Suppressor macrophage treated with lipopolysaccharide for 1 hour (primary cell): ENCODE measurements at places on chromosomes 6 and 20.

GRCh38 chr6:138044972-138045371, 62.2 kb downstream of the PERP start:
- DNase-seq, result no peak

DNA sequence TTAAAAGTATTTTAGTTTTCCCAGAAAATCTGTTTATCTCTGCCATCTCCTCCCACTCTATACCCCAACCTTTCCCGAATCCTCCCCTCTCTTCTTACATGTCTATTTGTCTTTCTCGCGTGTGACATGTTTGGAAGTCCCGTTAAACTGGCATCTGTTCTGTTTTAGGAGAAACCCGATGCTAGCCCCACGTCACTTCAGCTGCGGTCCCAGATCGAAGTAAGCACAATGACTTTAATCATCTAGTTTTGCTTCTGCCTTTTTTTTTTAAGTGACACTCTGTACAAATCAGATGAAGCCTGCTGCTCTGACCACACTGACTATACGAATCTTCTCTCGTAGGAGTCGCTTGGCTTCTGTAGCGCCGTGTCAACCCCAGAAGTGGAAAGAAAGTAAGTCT, 97.4 kb downstream of the SASH1 start:
- DNase-seq, result no peak

DNA sequence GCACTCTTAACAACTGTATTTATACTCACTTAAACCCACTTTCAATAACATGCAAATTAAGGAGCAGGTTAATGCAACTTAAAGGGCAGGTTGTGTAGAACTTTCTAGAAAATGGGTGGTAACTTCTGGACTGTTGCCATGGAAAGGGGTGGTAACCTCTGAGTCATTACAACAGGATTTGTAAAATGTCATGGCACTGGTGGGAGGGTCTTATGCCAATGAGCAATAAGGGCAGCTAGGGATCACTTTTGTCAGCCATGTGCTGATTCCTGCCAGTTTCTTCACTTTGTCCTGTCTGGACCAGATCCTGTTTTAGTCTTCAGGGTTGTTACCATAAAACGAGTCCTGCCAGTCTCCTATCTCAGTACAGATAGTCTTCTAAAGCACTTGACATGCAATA, 560.5 kb upstream of the PTCHD4 start:
- no peak for DNase-seq

GRCh38 chr20:44768854-44769480, 23.3 kb downstream of the KCNK15 start:
- no peak for DNase-seq

GRCh38 chr6:158626360-158627167, 18.0 kb downstream of the DYNLT1 start:
- no peak for DNase-seq

DNA sequence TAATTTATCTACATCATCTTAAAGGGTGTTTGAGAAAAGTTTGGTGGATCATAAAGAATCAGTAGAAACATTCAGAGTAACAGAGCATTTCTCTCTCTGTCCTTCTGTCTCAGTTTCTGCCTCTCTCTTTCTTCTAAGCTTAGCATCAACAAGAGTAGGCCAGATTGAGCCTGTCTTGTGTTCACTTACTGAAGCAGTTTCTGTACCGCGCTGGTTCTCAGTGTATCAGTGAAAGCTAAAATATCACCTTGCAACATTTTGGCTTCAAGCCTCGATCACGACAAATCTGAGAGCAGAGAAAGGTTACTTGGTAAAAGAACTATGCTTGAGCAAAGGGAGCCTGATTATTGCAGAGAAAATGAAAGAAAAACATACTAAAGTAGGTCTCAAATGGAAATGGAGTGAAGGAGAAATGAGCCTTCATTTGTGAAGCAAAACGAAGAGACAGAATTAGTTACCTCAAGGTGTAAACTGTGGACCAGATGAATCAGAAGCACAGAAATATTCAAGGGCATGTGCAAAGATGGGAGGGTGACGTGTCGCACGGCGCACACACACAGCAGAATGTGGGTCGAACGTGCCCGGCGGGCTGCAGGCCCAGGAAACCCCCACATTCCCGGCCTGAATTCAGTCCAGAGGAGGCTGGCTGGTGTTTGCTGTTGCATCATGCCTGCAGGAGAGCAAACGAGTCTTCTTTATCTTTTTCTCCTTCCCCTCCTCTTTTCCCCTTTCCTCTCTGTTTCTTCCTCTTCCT, 509.3 kb downstream of the QKI start:
- DNase-seq, result no peak

DNA sequence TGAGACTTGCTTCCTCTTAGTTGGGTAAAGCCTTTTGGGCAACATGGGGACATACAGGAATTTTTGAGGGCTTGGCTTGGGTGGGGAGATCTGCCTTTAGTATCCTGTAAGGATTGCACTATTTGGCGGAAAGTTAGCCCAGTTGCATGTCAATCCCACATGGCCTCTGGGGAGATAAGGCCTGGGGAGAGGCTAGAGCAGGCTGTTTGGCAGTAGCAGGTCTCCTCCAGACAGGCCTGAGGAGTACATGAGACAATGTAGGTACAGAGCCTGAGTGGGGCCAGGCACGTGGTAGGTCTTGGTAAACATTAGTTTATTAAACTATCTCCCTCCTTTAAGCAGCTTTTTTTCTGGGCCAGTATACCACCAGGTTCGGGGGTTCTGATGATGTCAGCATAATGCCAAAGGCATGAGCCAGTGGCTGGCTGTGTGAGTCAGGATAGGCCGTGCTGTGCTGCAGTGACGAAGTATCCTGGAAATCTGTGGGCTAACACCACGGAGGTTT, 147.9 kb downstream of the VEGFA start:
- peak; percentile 85 for DNase-seq

- DNase-seq, result peak; percentile 72
These were observed 2.9 kb downstream of the MAP7 start for GRCh38 chr6:136547336-136547735.

- DNase-seq, result no peak
These were observed 2.1 kb upstream of the CHRNA4 start for GRCh38 chr20:63363013-63363957.

DNA sequence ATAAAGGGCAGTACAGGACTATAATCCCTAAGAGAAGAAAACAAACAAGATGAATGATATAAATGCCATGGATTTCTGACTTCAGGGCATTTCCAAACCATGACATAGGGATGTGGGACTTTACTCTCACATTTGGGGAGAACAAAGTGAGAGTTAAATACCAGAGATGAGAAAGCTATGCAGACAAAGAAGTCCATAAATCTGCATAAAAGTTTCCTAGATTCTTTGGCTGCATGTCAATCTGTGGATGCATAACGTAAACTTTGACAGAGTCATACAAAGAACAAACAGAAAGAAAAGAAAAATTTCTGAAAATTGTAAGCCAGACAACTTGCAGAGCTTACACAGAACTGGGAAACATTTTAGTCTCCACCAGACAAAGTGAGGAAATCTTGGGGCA, 11.7 kb downstream of the EPM2A start:
- no peak for DNase-seq

- DNase-seq, result peak; percentile 39
These were observed 164.1 kb downstream of the FRK start for GRCh38 chr6:115896538-115897129.
